ENCODE measurements at places on chromosomes 5 and 9.
A peak's percentile ranks its signal among the peaks of the same experiment; 100 is the strongest.

- DNase-seq = no peak
- H3K4me1 ChIP-seq = peaks cover 2% of the 10 kb centered on the region
- H3K36me3 ChIP-seq = no peaks in the 10 kb centered on the region
- no peak overlapping the region for H3K27ac ChIP-seq
- H3K27me3 ChIP-seq = no peaks in the 10 kb centered on the region
Observed at GRCh38 chr5:72288924-72289323, 31.1 kb downstream of the MRPS27 start.

GRCh38 chr9:98877311-98877710 is 66.4 kb upstream of the COL15A1 start:
- DNase-seq = peak; percentile 44
- no peaks in the 10 kb centered on the region for H3K4me1 ChIP-seq
- H3K36me3 ChIP-seq = no peaks in the 10 kb centered on the region
- H3K27me3 ChIP-seq = no peaks in the 10 kb centered on the region
- no peak overlapping the region for H3K4me3 ChIP-seq

- H3K27ac ChIP-seq = no peak overlapping the region
- no peaks in the 10 kb centered on the region for H3K27me3 ChIP-seq
- H3K36me3 ChIP-seq = peaks cover 64% of the 10 kb centered on the region
- H3K4me1 ChIP-seq = no peaks in the 10 kb centered on the region
- no peak overlapping the region for H3K4me3 ChIP-seq
- no peak for DNase-seq
Observed at GRCh38 chr9:113185271-113185670, 34.5 kb downstream of the SLC31A2 start.

DNA sequence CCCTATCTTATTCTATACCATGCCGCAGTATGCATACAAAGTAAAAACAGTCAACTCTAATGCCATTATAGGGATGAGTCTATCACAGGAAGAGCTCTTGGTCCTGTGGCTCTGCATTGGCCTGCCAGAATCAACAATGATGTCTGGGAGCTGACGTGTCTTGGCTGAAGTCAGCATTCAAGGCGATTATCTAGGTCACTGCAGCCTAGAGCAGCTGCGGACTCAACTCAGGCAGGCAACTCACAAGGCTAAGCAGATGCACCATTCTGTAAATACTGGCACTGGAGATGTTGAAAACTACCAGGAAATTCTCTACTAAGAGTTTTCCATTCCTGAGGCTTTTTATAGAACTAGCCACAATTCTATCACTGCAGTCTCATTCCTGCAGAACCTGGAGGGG is 13.3 kb downstream of the SPATA9 start:
- no peaks in the 10 kb centered on the region for H3K27me3 ChIP-seq
- no peaks in the 10 kb centered on the region for H3K36me3 ChIP-seq
- DNase-seq = peak; percentile 68

- no peaks in the 10 kb centered on the region for H3K27me3 ChIP-seq
- no peak overlapping the region for H3K27ac ChIP-seq
- no peak for DNase-seq
- no peaks in the 10 kb centered on the region for H3K4me1 ChIP-seq
Observed at GRCh38 chr5:56012281-56012963, 17.7 kb upstream of the IL6ST start.

DNA sequence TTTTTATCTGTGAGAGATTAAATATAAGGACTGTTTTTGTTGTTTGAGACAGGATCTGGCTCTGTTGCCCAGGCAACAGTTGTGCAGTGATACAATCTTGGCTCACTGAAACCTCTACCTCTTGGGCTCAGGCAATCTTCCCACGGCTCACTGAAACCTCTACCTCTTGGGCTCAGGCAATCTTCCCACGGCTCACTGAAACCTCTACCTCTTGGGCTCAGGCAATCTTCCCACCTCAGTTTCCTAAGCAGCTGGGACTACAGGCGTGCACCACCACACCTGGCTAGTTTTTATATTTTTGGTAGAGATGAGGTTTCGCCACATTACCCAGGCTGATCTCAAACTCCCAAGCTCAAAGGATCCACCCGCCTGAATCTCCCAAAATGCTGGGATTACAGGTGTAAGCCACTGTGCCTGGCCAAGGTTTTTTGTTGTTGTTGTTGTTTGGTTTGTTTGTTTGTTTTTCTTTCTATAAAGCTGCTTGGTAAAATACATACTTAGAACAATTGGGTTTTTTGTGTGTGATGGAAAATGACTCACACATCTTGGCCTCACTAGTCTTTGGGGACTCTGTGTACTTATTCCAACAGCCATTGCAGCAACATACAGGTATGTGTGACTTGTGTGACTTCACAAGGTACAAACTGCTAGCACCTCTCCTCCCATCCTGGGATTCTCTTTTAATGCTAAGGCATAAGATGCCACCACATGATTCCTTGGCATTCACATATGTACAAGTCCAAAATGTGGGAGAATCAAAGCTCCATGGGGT is 36.5 kb upstream of the RASA1 start:
- no peak overlapping the region for H3K4me3 ChIP-seq
- no peak overlapping the region for H3K27ac ChIP-seq

- DNase-seq = no peak
- H3K4me3 ChIP-seq = no peak overlapping the region
- no peak overlapping the region for H3K27ac ChIP-seq
- H3K4me1 ChIP-seq = no peaks in the 10 kb centered on the region
Observed at GRCh38 chr9:3331801-3332200, 194.0 kb downstream of the RFX3 start.

GRCh38 chr9:31492229-31492628 is 892.2 kb upstream of the ACO1 start:
- no peak overlapping the region for H3K4me3 ChIP-seq
- H3K4me1 ChIP-seq = no peaks in the 10 kb centered on the region
- DNase-seq = no peak
- H3K36me3 ChIP-seq = no peaks in the 10 kb centered on the region
- H3K27ac ChIP-seq = no peak overlapping the region

DNA sequence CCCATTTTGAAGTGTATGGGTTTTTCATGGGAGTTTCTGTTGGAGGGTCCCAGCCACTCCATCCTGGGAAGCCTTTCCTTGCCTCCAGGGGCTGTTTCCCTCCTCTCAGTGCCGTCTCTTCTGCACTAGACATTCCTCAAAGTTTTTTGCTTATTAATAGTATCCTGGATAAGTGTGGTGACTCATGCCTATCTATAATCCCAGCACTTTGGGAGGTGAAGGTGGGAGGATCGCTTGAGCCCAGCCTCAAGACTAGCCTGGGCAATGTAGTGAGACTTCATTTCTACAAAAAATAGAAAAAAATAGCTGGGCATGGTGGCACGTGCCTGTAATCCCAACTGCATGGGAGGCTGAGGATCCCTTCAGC is 43.1 kb downstream of the RALGPS1 start:
- peak overlapping the region; percentile 51 for H3K27ac ChIP-seq
- peaks cover 14% of the 10 kb centered on the region for H3K4me1 ChIP-seq
- no peak for DNase-seq
- H3K36me3 ChIP-seq = no peaks in the 10 kb centered on the region

DNA sequence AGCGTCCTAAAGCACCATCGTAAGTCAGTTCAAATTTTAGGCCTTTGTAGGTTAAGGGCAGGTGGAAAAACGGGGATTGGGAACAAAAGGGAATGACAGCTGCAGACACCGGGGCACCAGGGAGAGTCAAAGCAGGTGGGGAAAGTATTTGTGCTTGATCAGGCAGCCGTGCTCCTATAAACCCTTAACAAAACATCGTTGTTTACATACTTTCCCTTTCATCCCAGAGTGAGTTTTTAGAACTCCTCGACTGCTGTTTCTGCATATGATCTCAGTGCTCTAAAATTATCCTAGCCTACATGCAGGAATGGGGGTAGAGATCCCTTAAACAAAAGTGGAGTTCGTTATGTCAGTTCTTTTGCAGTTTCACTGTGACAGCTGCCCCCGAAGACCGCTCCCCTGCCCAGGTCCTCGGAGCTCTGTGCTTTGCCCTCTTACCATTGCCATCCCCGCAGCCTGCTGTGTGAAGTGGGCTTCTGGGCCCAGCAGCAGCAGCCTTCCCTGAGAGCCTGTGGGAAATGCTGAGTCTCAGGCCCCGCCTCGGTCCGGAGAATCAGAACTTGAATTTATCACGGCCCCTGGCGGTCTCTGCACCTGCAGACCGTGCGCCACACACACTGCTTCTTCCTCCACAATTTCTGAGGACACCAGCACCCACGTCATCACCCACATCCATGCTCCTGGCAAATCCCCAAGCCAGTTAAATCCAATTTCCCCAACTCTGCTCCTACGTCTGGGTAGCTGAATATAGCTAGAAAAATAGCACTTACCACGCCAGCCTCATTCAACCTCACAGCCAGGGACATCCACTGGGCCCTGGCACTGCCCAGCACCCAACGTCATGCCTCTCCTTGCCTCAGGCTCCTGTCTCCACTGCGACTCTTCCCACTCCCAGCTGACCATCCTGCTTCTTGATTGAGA is 86.8 kb downstream of the NSUN2 start:
- no peaks in the 10 kb centered on the region for H3K27me3 ChIP-seq
- H3K36me3 ChIP-seq = no peaks in the 10 kb centered on the region
- H3K4me1 ChIP-seq = no peaks in the 10 kb centered on the region
- no peak overlapping the region for H3K4me3 ChIP-seq

- no peaks in the 10 kb centered on the region for H3K36me3 ChIP-seq
- DNase-seq = no peak
- no peak overlapping the region for H3K27ac ChIP-seq
- H3K4me3 ChIP-seq = no peak overlapping the region
Observed at GRCh38 chr5:18551716-18552115, 917.5 kb downstream of the TAF11L14 start.

- no peaks in the 10 kb centered on the region for H3K4me1 ChIP-seq
- H3K27me3 ChIP-seq = no peaks in the 10 kb centered on the region
- H3K4me3 ChIP-seq = no peak overlapping the region
Observed at GRCh38 chr5:148815578-148815977, 10.8 kb upstream of the ADRB2 start.

- H3K36me3 ChIP-seq = no peaks in the 10 kb centered on the region
- no peaks in the 10 kb centered on the region for H3K4me1 ChIP-seq
- H3K4me3 ChIP-seq = no peak overlapping the region
- H3K27ac ChIP-seq = no peak overlapping the region
- no peaks in the 10 kb centered on the region for H3K27me3 ChIP-seq
Observed at GRCh38 chr5:64944868-64945267, 176.1 kb downstream of the CWC27 start.

- H3K36me3 ChIP-seq = no peaks in the 10 kb centered on the region
- no peaks in the 10 kb centered on the region for H3K27me3 ChIP-seq
- DNase-seq = no peak
- H3K4me1 ChIP-seq = no peaks in the 10 kb centered on the region
- H3K27ac ChIP-seq = no peak overlapping the region
- no peak overlapping the region for H3K4me3 ChIP-seq
Observed at GRCh38 chr5:8641786-8642505, 773.0 kb downstream of the MTRR start.

DNA sequence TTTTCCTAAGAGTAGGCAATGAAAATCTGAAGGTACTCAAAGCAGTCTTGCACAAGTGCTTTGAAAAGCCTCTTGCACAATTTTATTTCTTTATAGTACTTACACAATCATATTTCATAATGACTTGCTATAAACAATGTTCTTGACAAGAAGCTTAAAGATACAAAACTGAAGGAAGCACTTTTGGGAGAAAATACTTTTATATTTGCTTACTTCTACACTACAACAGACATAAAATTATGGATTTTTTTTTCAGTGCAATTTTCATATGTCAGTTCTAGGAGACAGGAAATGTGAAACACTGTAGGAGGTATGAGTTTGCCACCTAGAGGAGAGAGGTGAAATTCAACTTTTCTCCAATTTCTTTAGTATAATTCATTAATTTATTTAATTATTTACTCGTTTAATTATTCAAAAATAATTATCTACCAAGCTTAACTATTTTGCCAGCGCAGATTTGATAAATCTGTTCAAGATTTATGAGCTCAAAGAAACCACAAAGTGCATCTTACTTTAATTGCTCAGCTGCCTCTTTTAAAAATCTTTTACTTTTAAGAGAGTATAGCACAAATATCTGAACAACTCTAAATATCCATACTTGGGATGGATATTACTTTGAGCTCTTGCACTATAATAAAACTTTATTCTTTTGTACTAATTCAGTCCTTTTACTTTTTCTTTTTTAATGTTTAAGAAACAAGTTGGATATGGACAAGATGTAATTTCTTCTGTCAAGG is 29.0 kb upstream of the CDKN2B start:
- H3K4me1 ChIP-seq = no peaks in the 10 kb centered on the region
- no peak for DNase-seq
- H3K27me3 ChIP-seq = no peaks in the 10 kb centered on the region
- no peak overlapping the region for H3K27ac ChIP-seq
- H3K4me3 ChIP-seq = no peak overlapping the region

GRCh38 chr5:2575292-2575691 is 176.2 kb downstream of the IRX2 start:
- H3K36me3 ChIP-seq = no peaks in the 10 kb centered on the region
- H3K4me1 ChIP-seq = no peaks in the 10 kb centered on the region
- H3K27ac ChIP-seq = no peak overlapping the region
- H3K27me3 ChIP-seq = no peaks in the 10 kb centered on the region
- no peak for DNase-seq
- no peak overlapping the region for H3K4me3 ChIP-seq

GRCh38 chr5:120614531-120615180 is 150.6 kb downstream of the PRR16 start:
- no peaks in the 10 kb centered on the region for H3K36me3 ChIP-seq
- H3K27me3 ChIP-seq = no peaks in the 10 kb centered on the region
- H3K4me3 ChIP-seq = no peak overlapping the region
- DNase-seq = no peak
- H3K4me1 ChIP-seq = peaks cover 29% of the 10 kb centered on the region

DNA sequence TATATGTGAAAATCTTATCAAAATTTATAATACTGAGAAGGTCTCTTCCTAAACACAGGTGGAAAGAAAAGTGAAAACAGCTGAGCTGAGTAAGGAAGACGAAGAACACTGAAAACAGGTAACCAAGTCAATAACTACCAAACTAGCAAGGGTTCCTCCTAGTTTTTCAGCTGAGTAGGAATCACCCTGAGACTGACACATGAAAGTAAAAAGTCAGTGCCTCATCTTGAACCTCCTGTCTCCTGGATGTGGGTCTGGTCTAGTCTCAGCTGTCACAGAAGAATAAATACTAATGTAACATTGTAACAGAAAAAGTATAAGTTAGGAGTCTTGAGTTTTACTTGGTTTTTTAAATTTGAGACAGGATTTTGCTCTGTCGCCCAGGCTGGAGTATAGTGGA is 121.0 kb downstream of the MEF2C start:
- no peak overlapping the region for H3K4me3 ChIP-seq
- H3K27ac ChIP-seq = peak overlapping the region; percentile 26
- H3K36me3 ChIP-seq = peaks cover 18% of the 10 kb centered on the region

DNA sequence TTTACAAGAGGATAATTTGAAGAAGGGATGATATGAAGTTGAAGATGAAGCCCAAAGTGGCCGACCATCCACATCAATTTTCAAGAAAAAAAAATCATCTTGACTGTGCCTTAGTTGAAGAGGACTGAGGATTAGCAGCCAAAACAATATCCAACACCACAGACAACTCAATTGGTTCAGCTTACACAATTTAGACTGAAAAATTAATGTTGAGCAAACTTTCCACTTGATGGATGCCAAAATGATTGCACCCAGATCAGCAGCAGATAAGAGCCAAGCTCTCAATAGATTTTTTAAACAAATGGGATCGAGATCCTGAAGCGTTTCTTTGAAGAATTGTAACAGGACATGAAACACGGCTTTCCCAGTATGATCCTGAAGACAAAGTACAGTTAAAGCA is 163.2 kb downstream of the GADD45G start:
- H3K36me3 ChIP-seq = no peaks in the 10 kb centered on the region
- H3K27me3 ChIP-seq = no peaks in the 10 kb centered on the region
- no peaks in the 10 kb centered on the region for H3K4me1 ChIP-seq
- no peak for DNase-seq
- H3K4me3 ChIP-seq = no peak overlapping the region

GRCh38 chr9:126877418-126877817 is 17.0 kb downstream of the ZBTB34 start:
- peaks cover 14% of the 10 kb centered on the region for H3K36me3 ChIP-seq
- H3K27me3 ChIP-seq = no peaks in the 10 kb centered on the region
- H3K4me3 ChIP-seq = no peak overlapping the region
- H3K27ac ChIP-seq = no peak overlapping the region
- no peak for DNase-seq
